Umbilical cord (tissue), 2 donors: ENCODE measurements at places on chromosomes 13 and 19.
A peak's percentile ranks its signal among the peaks of the same experiment; 100 is the strongest.

DNA sequence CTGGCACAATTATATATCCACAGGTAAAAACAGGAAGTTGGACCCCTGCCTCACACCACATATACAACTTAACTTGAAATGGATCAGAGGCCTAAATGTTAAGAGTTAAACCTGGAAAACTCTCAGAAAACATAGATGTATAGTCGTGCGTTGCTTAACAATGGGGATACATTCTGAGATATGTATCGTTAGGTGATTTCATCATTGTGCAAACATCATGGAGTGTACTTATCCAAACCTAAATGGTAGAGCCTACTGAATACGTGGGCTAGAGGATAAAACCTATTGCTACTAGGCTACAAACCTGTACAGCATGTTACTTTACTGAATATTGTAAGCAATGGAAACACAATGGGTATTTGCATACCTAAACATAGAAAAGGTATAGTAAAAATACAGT is 14.8 kb upstream of the CALM3 start:
- DNase-seq, result no peak

- peak; percentile 22 for DNase-seq
Observed at GRCh38 chr19:10780368-10780767, 55.6 kb downstream of the TMED1 start.

DNA sequence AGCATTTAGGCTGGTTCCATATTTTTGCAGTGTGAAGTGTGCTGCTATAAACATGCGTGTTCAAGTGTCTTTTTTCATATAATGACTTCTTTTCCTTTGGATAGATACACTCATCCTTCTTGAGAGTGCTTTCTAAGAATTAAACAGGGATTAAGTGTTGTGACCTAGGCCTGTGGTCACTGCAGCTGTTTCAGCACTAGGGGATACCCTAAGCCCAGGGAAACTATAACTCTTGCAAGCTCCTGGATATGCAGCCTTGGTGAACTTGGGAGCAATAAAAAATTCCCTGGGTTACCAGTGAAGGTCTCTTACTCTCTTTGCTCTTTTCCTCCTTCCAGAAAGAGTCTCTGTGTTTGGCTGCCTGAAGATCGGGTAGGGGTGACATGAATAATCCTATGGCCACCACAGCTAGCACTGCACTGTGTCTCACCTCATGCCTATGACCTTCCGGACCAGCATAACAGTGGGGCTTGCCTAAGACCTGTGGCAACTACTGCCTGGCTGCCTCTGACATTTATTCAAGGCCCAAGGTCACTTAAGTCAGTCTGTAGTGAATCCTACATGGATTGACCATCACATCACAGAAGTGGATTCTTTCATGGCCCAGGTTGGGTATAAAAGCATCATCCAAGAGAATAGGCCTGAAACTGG is 799.7 kb downstream of the DACH1 start:
- peak; percentile 2 for DNase-seq

GRCh38 chr13:113560645-113561416 is 23.7 kb upstream of the TFDP1 start:
- DNase-seq, result no peak

GRCh38 chr13:104577071-104577815 is 1511.0 kb upstream of the SLC10A2 start:
- DNase-seq, result peak; percentile 92
